ENCODE measurements at places on chromosomes 7 and 10.
A peak's percentile ranks its signal among the peaks of the same experiment; 100 is the strongest.

- no peak for DNase-seq
These were observed 9.9 kb downstream of the AIFM2 start for GRCh38 chr10:70122742-70123141.

GRCh38 chr7:82534684-82535083 is 91.1 kb upstream of the CACNA2D1 start:
- no peak for DNase-seq

- DNase-seq = peak; percentile 70
These were observed 89.4 kb downstream of the FAS start for GRCh38 chr10:89079961-89080360.

GRCh38 chr10:133278577-133279265 is 2.1 kb upstream of the ADAM8 start:
- DNase-seq = no peak

DNA sequence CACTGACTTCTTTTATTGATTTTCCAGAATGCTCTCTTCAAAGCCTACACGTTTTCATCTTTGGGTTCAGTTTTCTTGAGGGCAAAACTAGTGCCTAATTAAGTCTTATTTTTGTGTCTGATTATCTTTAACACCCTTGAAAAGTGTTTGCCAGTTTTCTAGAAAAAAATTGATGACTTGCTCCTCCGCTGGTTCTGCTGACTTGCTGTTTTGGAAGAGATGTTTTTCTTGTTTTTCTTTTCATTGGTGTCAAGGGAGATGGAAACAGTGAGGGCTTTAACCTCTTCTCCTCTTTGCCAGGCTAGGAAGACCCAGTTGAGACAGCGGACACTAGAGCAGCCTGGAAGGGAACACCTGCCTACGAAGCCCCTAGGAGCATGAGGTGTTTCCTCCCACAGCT is 123.7 kb upstream of the EEPD1 start:
- no peak for DNase-seq

- no peak for DNase-seq
These were observed 2.0 kb downstream of the LCOR start for GRCh38 chr10:96834120-96834519.
